ENCODE measurements at places on chromosomes 3 and 15.

DNA sequence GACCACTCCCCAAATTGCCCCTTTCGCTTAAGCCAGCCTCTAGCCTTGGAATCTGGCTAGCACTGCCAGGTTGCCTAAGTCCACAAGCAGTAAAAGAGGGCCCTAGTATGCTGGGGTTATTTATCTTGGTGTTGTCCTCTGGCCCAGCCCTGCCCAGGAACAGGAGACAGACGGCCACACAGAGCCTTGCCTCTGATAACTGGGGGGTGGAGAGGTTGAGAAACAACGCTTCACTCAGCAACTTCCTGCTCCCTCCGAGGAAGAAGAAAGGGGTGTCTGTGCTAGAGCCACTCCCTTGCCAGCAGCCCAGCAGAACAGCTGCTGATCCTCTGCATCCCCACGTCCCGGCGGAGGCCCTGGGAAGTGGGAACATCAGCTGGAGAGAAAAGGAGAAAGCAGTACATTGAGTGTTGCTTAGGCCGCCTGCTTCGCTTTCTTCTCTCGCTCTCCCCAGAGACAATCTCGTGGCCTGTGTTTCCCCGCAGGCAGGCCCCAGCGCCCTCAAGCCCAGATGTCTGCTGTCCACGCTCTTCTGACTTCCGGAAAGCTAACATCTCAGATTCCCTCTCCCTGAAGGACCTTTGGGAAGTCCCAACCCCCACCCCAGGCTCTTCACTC lies 22.6 kb upstream of the C3orf70 start:
- no peak for DNase-seq

GRCh38 chr15:81270781-81271491 lies 53.0 kb downstream of the STARD5 start:
- DNase-seq, result no peak

- no peak for DNase-seq
Observed at GRCh38 chr15:88975891-88976290, 62.7 kb upstream of the MFGE8 start.

GRCh38 chr3:100125161-100125938 lies 11.0 kb upstream of the FILIP1L start:
- no peak for DNase-seq

DNA sequence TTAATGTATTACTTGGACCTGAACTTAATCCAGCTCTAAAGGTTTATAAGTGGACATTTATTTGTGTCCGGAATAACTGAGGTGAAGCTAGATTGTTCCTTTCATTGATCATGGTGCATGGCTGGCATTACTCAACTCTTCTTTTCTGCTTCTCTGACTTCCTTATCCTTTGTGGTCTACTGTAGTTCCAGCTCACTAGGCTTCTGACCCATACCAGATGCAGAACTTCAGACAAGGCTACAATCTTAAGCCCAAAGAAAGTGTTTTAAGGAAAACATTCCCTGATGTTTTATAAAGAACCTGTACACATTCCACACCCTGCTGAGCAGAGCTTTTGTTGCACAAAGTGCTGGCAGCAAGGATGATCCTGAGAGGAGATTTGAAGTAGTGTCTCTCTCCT lies 250.8 kb upstream of the TGFBR2 start:
- no peak for DNase-seq

- DNase-seq, result no peak
Observed at GRCh38 chr15:47404877-47405276, 312.4 kb upstream of the SEMA6D start.

- no peak for DNase-seq
Observed at GRCh38 chr15:71139241-71139640, 24.0 kb downstream of the THSD4 start.

DNA sequence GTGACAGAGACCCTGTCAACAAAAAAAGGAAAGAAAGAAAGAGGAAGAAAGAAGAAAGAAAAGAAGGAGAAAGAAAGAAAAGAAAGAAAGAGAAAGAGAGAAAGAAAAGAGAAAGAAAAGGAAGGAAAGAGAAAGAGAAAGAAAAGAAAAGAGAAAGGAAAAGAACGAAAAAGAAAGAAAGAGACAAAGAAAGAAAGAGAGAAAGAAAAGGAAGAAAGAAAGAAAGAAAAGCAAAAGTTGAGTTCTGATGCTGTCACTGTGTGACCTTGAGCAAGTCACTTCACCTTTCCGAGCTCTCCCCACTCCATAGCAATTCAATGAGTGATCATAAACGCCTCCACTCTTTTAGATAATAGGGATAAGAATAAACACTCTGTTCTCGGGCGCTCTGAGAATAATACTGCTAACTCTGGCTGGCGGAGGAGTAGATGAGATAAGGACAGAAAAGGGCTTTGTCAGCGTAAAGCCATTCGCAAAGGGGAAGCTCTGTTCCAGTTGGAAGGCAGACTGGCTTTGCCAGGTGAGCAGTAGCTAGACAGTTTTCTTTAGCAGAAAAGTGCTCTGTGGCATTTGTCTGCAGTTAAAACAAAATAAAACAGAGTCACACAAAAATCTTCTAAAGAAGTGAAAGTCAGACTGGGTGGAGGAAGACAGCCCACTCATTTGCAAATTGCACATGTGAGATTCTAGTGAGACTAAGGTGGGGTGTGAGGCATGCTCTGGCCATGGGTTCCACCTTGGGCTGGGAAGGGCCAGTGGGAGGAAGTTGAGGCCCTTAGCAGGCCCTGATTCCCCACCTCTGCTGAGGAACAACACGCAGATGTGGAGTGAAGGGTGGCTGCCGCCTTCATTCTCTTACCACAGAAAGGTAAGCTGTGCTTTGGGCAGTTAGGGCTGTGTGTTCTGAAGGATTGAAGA lies 9.6 kb upstream of the FLNB start:
- DNase-seq, result no peak

GRCh38 chr3:78497021-78497420 lies 1270.8 kb downstream of the ROBO1 start:
- DNase-seq, result no peak

DNA sequence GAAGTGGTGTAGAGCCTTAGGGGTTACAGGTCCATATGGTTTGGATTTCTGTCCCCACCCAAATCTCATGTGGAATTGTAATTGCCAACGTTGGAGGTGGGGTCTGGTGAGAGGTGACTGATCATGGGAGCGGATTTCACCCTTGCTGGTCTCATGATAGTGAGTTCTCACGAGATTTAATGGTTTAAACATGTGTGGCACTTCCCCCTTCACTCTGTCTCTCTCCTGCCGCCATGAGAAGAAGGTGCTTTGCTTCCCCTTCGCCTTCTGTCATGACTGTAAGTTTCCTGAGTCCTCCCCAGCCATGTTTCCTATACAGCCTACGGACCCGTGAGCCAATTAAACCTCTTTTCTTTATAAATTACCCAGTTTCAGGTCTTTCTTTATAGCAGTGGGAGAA lies 43.1 kb upstream of the MFGE8 start:
- no peak for DNase-seq

- no peak for DNase-seq
Observed at GRCh38 chr15:100693451-100693850, 91.1 kb downstream of the ASB7 start.

DNA sequence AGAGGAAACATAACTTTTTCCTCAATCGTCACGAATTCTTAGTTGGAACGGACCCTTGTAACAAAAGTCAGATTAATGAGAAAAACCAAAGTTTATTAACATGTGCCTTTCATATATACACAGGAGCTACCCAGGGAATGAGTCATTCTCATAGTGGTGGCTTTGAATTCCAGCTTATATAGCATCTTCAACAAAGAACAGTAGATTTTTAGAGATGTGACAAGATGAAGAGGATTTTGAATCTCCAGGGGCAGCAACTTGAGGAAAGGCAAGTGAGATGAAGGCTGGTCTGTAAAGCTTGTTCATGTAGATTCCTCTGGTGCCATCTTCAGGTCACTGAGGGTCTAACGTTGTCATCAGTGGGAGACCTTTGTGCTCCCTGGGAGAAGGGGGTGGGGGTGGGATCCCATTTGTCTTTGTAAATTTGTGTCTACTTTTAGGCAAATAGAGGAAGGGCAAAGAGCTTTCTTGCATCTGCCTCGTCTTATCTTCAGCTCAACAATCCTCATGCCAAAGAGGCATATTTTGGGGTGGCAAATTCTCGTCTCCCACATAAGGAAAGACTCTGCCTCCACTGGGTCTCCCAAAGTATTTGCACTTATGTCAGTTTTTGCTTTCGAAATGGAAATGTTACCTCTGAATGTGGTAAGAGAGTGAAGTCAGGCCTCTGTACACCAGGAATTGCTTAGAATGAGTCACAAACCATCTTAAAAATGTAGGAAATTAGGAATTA lies 29.5 kb downstream of the CLEC3B start:
- no peak for DNase-seq

DNA sequence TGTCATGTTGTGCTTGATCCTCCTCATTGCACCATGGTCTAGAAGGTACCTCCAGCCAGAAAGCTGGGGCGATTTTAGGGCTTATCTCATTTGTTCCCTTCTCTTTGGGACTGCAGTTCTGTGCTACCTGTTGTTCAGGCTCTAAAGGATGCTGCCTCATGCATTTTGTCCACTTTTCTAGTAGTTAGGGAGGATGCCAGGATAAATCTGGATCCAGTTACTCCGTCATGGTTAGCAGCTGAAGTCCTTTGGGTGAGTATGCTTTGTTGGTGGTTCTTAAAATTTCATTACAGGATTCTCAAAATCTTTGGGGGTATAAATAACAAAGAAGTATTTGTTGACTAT lies 8.9 kb downstream of the AKAP13 start:
- DNase-seq, result no peak

DNA sequence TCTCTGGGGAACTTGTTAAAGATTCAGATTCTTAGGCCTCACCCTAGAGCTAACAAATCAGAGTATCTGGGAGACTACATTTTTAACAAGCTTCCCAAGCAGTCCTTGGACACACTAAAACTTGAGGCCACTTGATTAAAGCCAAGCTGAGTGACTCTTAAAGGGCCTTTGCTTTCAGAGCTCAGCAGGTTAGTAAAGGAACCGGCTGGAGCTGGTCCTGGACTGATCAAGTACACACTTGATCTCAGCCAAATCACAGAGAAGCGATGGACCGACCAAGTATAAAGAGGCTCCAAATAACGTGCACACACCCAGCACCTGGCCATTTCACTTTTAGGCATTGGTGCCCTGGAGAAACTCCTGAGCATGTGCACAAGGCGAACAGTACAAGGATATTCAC lies 12.9 kb upstream of the TM6SF1 start:
- no peak for DNase-seq

- DNase-seq, result no peak
Observed at GRCh38 chr3:169173231-169173630, 490.3 kb downstream of the MECOM start.

- DNase-seq, result no peak
Observed at GRCh38 chr15:56168394-56168793, 75.3 kb downstream of the RFX7 start.

GRCh38 chr3:30913176-30913575 lies 18.7 kb upstream of the GADL1 start:
- no peak for DNase-seq

GRCh38 chr3:184354121-184354728 lies 7.2 kb downstream of the CLCN2 start:
- peak; percentile 74 for DNase-seq

DNA sequence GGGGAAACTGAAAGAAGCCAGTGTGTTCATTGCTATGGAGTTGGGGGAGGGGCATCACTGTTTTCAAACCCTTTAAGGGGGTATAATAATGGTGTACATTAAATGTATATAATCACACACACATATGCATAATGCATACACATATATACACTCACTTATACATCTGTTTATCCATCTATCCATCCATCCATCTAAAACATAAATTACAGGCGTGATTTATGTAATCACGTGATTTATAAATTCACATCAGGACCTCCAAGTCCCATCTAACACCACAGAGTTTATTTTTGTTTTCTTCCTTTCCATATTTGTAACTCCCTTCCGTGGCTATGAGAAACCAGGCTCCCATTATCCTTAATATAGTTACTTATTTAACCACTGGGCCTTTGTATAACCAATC lies 39.8 kb downstream of the GRAMD1C start:
- DNase-seq, result no peak

DNA sequence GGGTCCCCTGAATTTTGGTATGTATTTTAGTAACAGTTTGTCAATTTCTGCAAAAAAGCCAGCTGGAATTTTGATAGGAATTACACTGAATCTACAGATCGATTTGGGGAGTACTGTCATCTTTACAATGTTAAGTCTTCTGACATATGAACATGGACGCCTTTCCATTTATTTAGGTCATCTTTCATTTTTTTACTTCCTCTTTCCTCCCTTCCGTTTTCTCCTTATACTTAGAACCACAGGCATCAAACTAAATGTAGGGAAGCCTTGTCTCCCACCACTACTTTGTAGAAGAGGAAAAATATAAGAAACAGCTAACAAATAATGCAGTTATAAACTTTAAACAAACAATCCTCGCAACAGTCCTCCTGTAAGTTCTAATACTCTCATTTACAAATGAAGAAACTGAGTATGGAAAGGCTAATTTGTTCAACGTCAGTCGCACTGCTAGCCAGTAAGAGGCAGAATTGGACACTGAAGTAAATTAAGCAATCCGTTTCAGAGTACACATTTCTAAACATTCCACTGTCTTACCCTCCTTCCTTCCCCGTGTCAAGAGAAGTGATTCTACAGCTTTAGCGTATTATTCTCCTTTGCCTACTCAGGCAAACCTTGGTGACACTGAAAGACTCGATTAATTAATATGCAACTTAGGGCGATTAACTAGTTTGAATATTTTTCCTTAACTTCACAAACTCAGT lies 25.6 kb downstream of the RHOA start:
- DNase-seq, result no peak

DNA sequence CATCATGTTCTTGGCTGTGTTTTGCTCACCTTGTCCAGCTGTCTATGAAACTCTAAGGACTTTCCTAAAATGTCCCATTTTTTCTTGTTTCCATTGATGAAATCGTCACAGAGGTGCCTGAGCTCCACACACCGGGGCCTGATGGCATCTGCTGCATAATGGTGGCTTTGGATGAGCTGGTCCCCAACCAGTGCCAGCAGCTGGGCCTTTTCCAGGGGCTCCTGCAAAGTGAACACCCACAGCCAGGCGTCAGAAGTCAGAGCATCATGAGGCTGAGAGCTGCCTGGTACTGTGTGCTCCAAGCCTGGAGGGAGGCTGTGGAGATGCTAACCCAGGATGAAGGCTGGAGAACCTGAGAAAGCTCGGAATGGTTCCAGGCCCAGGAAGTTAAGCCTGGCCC lies 46.9 kb downstream of the B3GNT5 start:
- no peak for DNase-seq

GRCh38 chr3:62607287-62608029 lies 234.1 kb upstream of the FEZF2 start:
- no peak for DNase-seq

GRCh38 chr15:73882761-73883419 lies 9.5 kb downstream of the TBC1D21 start:
- DNase-seq, result no peak

- DNase-seq, result no peak
Observed at GRCh38 chr15:31362886-31363285, 36.3 kb downstream of the KLF13 start.

DNA sequence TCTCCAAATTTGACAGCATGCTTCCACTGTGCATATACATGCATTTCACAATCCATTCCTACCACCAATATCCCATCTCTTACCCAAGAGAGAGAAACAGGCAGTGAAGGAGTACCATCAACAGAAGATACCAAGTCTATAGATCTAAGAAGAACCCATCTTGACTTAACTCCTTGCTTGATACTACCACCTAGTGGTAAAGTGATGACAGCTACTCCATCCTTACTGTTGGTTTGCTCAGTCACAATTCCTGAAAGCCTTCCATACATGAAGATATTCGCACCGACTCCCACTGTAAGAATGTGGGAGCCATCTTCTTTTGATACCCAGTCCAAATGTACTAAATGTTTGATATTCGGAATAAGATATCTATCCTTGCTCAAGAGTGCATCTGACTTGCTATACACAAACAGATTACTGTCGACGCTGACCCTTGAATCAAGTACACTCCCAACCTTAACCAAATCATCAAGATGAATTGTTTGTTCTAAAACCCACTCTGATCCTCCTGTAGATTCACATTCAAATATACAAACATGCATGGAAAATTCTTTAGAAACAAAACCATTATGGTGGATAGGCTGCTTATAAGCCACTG lies 123.1 kb downstream of the DMXL2 start:
- DNase-seq, result no peak
